Activated naive CD4-positive, alpha-beta T cell treated with anti-CD3 and anti-CD28 coated beads for 36 hours (primary cell): ENCODE measurements at places on chromosomes 11 and 22. TPM values are rescaled to one million over a fixed set of nuclear protein-coding genes. Genes with fewer than 3 reads are reported as not detected.

DNA sequence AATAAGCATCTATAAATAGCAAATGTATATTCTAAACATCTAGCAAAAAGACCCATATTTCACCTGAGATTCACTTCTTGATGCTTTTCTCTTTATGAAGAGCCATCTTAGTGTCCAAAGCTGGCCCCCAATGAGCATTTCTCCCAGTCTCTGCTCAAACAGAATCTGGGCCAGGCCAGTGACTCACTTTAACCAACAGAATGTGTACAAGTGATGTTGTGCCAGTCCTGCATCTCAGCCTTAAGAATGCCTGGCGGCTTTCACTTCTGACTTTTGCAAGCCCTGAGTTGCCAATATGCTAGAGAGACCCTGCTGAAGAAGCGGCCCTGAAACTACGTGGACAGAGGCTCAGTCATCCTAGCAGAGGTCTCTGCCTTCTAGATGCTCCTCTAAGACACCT, 6.9 kb upstream of the COPB1 start:
- no peak for DNase-seq

GRCh38 chr22:45882881-45883810, 93.8 kb downstream of the WNT7B start:
- DNase-seq, result no peak

CNTF gene
- total RNA-seq, result 0.77 TPM

APLNR gene
- not detected for total RNA-seq

DNA sequence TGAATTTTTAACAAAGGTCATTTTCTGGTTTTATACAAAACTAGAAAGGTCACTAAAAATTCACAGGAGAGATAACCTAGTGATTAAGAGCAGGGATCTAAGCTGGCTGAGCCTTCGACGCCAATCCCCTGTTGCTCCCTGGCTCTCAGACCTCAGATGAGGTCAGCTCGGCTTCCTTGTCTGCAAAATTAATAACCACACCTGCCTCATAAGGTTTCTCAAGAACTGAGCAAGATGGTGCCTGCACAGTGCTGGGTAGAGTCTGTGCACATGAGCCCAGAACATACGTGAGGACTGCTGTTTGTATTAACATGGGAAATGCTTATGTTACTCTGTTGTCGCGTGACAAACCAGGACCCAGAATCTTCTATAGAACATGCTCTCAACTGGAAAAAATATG, 24.4 kb upstream of the CD5 start:
- no peak for DNase-seq

DNA sequence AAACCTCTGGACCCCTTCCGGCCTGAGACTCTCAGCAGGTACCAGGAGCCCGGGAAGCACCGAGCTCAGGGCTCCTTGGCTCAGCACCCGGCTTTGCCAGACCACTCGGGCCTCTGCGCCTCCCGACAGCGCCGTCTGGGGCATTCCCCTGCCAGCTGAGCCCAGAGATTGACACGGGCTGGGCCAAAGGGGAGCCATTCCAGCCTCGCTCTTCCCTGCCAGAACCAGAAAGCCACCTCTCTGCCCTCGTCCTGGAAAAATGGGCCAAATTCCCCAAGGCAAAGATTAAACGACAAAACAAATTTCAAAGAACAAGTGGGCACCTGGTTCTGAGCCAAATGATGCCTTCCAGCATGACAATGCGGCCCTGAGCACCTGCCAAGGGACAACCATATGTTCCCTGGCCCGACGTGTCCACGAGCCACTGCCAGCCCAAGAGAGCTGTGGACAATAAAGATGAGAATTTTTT, 59.3 kb downstream of the CELSR1 start:
- DNase-seq, result no peak

- no peak for DNase-seq
Measured at GRCh38 chr11:73326929-73327811, 19.1 kb downstream of the ARHGEF17 start.

DNA sequence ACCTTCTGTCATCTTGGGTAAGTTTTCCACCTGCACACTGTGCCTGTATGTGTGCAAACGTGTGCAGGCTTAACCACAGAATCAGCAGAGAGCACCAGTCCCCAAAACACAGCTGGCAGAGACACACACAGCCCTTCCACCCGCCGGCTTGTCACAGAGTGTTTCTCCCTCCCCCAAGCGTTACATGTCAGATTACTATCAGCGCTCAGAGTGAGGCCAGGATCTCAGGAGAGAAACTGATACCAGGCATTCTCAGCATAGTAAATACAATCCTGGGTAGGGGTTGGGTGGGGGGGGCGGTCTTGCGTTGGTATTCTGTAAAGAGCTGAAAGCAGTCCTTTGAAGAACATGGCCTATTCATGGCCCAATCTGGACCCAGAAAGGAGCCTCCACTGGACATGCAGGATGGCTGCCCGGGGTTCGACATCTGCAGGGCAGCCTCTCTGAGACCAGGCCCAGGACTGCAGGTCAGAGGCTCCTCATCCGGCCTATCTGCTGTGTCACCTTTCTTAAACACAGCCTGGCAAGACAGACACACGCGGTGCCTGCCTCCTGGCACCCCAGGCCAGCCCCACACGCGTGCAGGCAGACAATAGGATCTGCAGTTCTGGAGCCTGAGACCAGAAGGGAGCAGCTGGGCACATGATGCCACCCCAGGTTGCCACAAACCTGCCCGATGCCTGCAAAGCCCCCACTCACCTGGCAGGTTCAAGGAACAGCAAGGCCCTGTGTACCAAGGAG, 1.7 kb downstream of the OSBPL5 start:
- no peak for DNase-seq

NXPE1 gene
- total RNA-seq, result not detected

DNA sequence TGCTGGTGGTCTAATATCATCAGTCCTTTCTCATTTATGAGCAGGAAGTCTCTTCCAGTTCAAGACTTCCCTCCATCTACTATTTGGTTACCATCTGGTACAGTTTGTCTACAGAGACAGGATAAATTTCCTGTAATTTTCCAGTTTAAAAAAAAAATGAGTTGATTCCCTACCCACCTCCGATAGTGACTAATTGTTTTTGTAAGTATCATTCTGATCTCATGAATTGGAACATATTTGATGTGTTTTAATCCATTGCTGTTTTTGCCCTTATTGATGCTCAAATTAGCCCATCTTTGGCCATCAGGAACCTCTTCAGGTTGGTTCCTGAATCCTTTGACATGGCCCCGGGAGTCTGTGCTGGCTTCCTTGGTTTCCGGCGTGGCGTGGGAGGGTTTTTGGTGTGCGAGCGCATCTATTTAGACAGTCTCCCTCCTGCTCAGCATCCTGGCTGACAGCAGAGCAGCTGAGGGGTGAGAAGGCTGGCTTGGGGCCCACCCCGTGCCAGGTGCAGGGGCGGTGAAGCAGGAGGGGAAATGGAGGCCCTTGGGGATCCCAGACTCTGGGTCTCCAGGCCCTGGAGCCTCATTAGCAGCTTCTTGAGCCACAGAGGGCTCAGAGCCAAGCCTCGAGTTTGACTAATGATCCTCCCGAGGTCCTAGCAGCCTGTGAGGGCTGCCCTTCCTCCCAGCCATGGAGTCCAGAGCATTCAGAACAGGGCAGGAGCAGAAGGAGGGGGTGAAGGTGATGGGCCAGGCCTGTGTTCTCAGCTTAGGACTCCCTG, 6.8 kb downstream of the OMP start:
- DNase-seq, result no peak

DNA sequence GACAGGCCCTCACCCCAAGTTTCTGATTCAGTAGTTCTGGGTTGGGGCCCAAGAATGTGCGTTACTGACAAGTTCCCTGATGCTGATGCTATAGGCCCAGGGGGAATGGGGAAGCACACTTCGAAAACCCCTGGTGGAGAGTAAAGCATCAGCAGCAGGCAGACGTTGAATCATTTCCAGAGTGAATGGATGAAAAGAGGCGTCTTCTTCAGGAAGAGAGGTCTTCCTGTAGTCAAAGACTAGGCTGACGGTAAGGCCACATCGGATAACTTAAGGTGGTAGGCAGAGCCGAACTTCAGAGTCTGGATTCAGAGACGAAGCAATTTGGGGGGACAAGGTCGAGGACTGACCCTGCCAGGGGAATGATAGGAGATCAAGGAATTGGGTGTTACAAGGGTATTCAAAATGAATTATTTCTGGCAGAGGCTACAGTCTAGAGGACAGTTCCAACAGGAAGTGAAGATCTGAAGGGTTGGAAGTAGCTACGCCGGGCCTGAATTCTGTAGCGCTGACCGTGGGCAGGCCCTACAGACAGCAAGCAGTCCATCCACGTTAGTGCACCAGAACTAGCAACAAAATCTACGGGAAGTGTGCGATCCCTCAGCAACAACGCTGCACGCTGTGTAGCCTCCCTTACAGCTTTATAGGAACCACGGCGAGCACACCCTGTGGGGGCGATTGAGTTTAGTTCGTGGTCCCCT, 862 bp upstream of the CENATAC start:
- DNase-seq, result peak; percentile 82

GRCh38 chr22:38767313-38767712, 11.5 kb upstream of the SUN2 start:
- DNase-seq, result no peak

DNA sequence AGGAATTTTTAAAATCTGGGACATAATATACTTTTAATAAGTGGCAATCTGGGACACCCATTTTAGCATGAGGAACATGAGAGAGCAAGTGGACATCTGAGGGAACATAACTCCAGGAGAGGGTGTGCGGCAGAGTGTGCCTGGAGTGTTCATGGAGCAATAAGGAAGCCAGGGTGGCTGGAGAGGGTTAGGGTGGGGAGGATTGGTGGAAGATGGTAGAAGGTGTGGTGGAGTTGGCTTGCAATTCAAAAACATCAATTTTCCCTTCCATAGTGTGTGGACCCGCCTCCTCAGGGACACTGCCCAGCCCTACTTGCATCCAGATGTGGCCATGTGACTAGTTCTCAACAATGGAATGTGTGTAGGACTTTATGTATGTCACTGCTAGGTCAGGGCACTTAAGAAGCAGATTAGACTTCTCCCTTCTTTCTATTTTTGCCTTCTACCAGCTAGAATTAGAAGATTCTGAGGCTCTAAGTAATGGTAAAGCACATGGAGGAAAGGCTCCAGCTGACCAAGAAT, 4.4 kb upstream of the DENND5A start:
- DNase-seq, result no peak

DNA sequence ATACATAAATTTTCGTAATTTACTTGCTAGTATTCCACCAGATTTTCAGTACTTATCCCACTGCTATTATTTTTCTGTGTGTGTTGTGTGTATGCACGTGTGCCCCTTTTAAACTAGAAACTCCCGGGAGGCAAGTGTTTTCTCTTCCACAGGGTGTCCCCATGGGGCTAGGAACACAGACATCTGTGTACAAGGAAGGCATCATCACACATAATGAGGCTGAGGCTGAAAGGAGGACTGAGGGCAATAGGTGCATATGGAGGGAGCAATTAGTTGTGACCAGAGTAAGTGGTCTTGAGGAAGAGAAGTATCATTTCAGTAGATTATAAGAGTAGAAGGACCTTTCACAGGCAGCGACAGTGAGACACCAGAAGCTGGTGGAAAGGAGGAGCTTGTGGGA, 2.1 kb upstream of the DPAGT1 start:
- DNase-seq, result no peak

CDHR5 gene
- not detected for total RNA-seq

CENPM gene
- 110 TPM for total RNA-seq

DNA sequence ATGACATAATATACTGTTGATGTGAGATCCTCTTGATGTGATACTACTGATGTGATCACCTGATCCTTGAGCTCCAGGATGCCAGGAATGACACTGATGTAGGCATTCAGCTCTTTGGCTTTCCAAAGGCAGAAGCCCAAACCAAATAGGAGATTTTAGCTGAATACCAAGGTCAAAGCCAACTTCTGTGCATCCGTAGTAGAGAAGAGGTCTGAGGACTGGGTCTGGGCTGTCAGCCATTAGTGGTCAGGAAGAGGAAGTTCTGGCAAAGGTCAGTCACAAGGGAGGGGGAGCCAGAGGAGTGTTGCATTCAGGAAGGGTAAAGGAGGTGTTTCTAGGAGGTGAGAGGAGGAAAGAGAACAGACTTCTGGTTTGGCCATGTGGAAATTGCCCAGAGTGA, 53.4 kb upstream of the PARVG start:
- no peak for DNase-seq

DNA sequence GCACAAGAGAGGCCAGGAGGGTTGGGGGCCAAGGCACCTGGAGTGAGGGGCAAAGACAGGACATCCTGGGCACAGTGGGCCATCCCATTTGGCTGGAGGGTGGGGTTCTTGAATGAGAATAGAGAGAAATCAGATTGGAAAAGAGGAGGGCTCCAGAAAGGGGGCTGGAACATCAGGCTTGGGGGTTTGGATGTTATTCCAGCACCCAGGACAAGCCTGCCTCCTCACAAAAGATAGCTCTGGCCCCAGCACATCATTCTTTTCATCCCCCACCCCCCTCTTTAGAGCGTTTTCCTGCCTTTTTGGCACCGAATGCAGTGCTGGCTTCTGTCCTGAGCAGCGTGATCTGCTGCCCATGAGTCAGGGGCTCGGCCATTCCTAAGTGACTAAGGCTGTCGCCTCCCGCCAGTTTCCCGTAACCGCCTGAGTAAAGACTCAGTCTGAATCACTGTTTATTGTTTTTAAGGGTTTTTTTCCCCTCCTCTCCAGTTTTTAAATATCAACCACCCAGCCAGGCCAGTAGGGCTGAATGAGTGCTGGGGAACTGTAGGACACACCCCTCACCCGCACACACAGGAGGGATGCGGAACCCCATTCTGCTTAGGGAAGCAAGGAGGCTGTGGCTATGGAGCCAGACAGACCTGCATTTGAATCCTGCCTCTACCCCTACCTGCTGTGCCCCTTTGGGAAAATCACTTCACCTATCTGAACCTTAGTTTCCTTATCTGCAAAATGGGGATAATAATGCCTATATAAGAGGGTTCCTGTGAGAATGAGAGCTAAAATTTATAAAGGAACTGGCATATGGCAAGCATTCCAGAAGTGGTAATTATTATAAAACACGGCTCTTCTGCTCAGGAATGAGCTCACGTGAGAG, 32.4 kb upstream of the NAV2 start:
- DNase-seq, result no peak

C11orf16 gene
- not detected for total RNA-seq

DNA sequence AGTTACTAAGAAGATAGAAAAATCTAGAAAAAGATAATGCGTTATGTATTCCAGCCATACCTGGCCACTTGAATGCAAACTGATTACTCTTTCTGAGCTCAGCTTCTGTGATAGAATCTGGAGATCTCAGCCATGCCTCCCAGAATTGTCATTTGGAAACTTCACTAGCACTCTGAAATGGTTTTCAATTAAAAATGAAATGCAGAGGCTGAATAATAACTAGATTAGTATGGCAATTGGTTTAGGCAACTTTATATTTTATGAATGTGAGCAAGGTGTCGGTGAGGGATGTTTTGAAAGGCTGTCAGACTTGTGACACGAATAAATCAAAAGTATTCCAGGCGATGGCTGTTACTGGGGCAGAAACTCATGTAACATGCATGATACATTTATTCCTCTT, 128.8 kb upstream of the SORL1-AS1 start:
- peak; percentile 29 for DNase-seq
